ENCODE measurements at places on chromosomes 4 and X.

- DNase-seq: peak; percentile 80
Measured at GRCh38 chr4:25913851-25914669, at the start of gene SMIM20. SMIM20 (plus strand) TSS chr4:25914220; CDS start chr4:25914314, 94 bp downstream.

DNA sequence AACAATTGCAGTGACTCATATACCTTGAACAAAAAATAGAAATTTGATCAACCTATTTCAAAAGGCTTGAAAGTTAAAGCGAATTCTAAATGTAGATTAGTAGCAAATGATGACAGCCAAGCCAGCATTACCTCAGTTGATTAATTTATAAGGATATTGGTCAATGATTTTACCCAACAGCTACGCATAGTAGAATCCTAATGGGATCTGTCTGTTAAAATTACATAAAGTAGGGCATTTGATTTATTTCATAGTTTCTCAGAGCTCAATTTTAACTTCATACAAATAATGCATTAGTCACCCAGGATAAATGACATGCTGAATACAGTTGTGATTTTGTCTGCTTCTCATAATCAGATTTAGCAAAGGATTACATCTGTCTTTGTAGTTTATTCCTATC is 12.0 kb downstream of the AFF2 start:
- no peak for DNase-seq

GRCh38 chrX:41923978-41924683 is 777 bp upstream of the CASK start:
- DNase-seq: no peak

DNA sequence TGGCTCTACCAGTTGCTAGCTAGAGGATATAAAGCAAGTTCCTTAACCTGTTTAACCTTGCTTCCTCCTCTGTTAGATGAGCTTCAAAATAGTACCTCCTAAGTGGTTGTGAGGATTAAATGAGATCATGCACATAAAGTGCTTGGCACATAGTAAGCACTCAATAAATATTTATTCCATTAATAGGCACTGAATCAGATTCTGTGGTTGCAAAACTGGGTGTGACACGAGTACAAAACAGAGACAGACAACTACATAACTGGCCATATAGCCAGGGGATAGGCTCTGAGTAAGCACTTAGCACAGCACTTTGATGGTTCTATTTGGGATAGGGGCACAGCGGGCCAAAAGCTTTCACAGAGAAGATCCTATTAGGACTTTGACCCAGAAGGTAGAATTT is 150.3 kb downstream of the RELL1 start:
- DNase-seq: no peak

DNA sequence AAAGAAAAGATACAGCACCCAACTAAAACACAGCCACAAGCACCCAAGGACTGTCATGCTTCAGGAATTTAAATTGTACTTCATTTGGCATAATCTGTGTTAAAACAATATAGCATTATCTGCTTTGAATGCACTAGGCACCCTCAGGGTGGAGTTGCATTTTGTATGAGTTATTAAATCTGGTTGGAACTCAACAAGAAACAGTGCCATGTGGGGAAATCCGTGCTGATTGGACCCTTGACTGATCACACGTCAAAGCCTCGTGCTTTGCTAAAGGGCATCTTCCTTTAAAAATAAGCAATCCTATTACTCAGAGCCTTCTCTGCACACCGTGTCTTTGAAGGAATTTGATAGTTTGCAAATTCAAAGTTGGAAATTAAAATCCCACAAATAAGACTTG is 35.4 kb downstream of the IGFBP7 start:
- DNase-seq: no peak

- DNase-seq: no peak
Measured at GRCh38 chr4:179307297-179308136, 1865.3 kb upstream of the AGA start.
